Activated naive CD4-positive, alpha-beta T cell treated with anti-CD3 and anti-CD28 coated beads for 36 hours (primary cell): ENCODE measurements at places on chromosomes 1 and 21. TPM values are rescaled to one million over a fixed set of nuclear protein-coding genes. Genes with fewer than 3 reads are reported as not detected.

DNA sequence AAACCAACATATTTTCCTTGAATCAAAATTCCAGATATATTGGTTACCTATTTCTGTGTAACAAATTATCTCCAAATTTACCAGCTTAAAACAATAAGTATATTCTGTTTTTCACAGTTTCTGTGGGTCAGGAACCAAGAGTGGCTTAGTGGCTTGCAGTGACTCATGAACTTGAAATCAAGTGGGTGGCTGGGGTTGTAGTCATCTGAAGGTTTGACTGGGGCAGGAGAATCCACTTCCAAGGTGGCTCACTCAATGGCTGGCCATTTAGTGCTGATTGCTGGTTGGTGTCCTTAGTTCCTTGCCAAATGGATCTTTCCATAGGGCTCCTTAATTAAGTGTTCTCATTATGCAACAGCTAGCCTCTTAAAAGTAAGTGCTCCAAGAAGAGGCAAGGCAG is 43.8 kb downstream of the ALG14 start:
- no peak overlapping the region for H3K4me3 ChIP-seq
- no peak overlapping the region for H3K27ac ChIP-seq
- DNase-seq: no peak
- H3K4me1 ChIP-seq: no peaks in the 10 kb centered on the region
- no peaks in the 10 kb centered on the region for H3K27me3 ChIP-seq
- H3K36me3 ChIP-seq: peaks cover 17% of the 10 kb centered on the region

PSRC1 gene
- 19.3 TPM for total RNA-seq

DNA sequence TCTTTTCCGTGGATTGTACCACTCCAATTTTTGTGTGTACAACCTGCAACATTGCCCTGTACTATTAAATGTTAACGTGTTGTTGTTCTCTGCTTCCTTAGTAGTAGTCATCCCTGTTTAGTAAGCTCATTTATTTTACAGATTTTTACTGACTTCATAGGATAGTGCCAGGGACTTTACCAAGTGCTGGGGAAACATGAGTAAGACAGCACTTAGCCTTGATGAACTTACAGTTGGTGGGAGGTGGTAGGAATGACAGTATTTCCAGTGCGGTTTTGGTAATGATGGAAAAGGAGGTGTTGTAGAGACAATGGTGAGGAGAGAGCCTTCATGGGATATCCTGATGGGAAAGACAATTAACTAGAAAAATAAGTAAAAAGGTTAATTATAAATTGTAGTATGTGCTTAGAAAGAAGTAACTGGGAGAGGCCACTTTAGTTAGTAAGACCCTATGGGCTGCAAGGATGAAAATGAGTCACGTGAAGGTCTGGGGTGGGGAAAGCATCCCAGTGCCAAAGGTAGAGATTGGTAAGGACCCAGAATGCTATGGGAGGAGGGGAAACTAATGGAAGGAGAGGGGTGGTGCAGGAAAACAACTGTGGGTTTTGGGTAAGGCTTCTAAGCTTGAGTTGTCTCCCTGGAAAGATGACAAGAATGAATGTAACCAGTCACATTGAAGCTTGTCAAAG is 1.7 kb downstream of the RLF start:
- peaks cover 14% of the 10 kb centered on the region for H3K4me1 ChIP-seq
- H3K36me3 ChIP-seq: peaks cover 2% of the 10 kb centered on the region
- no peak overlapping the region for H3K4me3 ChIP-seq
- no peak overlapping the region for H3K27ac ChIP-seq
- DNase-seq: peak; percentile 37

DNA sequence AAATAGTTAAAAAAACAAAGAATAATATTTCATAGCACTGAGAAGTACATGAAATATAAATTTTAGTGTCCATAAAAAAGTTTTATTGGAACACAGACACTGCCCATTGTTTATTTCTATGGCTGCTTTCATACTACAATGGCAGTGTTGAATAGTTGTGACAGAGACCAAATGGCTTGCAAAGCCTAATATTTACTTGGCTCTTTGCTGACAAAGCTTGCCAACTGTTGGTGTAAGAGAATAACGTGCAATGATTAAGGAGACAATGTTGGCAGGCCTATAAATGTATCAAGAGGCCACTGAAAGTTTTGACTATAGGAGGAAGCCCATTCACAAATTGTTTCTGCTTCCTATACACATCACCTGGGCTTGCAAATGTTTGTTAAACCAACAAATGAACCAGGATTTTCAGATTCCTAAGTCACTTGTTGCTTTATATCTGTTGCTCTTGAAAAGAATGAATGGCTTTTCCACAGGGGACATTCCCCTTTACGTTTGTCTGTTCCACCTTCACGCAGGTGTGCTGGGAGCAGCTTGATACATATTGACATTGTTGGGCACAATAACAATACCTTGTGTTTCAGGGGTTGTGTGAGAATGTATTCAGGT is 5.5 kb upstream of the ST6GALNAC3 start:
- H3K4me3 ChIP-seq: no peak overlapping the region
- H3K4me1 ChIP-seq: peaks cover under 1% of the 10 kb centered on the region
- no peak for DNase-seq
- H3K36me3 ChIP-seq: no peaks in the 10 kb centered on the region
- no peak overlapping the region for H3K27ac ChIP-seq
- H3K27me3 ChIP-seq: no peaks in the 10 kb centered on the region

RGS1 gene
- 4.4 TPM for total RNA-seq

DNA sequence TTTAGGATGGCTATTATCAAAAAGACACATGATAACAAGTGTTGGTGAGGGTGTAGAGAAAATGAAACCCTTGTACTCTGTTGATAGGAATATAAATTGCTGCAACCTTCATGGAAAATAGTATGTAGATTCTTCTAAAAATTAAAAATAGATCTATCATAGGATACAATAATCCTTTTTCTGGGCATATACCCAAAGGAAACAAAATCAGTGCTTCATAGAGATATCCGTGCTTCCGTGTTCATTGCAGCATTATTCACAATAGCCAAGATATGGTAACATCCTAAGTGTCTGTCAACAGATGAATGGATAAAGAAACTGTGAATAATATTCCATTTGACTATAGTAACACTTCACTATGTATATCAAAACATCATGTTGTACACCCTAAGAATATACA is 106.7 kb downstream of the MIS18A start:
- no peaks in the 10 kb centered on the region for H3K36me3 ChIP-seq
- H3K4me3 ChIP-seq: no peak overlapping the region
- no peak overlapping the region for H3K27ac ChIP-seq
- no peak for DNase-seq

- no peak for DNase-seq
- no peak overlapping the region for H3K4me3 ChIP-seq
- peaks cover 50% of the 10 kb centered on the region for H3K4me1 ChIP-seq
- no peaks in the 10 kb centered on the region for H3K27me3 ChIP-seq
These were observed 46.5 kb downstream of the KCNJ15 start for GRCh38 chr21:38303300-38303699.
